Hematopoietic multipotent progenitor cell treated with erythropoietin and hydrocortisone succinate and interleukin-3 and kit ligand, for 8 days (in vitro differentiated cells): ENCODE measurements at places on chromosomes 7 and 10.

DNA sequence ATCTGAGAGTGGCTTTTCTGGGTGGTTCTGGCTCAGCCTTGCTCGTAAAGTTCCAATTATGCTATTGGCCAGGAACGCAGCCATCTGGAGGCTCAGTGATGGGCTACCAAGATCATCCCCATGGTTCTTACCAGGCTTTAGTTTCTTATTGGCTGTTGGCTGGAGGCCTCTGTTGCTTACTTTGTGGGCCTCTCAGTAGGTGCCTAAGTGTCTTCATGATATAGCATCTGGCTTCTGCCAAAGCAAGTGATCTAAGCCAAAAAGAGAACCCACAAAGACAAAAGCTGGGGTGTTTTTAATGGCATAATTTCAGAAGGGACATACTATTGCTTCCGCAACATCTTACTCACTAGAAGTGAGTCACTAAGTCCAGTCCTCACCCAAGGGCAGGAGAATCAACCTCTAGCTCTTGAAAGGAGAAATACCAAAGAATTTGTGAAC, 132.0 kb upstream of the MDFIC start:
- no peak for DNase-seq

DNA sequence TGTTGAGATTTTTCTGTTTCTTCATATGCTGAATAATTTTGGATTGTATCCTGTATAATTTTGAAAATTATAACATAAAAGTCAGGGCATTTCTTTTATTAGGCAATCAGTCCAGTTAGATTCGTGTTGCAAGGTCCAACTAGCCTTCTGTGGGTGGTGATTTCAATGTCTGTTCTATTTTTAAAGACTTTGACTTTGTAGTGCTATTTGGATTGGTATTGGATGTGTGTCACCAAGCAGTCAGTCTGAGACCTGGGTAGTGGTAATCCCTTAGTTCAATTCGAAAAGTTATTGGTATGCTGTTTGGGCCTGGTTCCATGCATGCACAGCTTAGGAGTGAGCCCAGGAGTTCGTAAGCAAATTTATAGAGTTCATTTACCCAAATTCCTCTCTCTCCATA, 82.2 kb downstream of the EPDR1 start:
- DNase-seq = no peak

DNA sequence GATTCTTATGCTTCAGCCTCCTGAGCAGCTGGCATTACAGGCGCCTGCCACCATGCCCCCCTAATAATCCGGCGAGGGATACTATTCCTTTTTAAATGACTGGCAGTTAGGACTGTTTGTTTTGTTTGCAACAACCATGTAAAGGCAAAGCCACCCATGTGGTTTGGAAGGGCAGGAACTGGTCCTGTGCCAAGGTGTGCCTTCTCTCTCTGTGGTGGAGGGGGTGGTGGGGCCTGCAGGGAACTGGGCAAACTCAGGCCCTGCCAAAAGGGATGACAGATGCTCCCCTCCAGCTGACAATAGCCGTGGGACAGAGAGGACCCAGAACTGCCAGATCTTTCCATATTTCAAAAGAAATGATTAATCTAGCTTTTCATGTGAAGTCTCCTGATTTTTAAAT, 23.5 kb upstream of the WAPL start:
- no peak for DNase-seq

DNA sequence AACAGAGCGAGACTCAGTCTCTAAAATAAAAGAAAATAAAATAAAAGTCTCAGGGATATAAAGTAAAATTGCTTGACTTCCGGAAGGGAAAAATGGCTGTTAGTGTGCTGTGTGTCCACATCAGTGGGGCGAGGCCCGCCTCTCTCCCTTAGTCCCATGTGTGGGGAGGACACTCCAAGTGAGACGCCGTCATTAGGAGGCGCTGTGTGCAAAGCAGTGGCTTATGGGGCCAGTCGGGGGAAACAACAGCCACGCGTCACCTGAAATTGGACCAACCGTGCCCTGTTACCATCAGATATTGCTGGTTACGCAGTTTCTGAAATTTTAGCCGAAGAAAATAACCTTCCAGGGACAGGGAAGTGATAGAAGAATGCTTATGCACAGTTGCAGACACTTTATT, 15.8 kb downstream of the SFXN4 start:
- peak; percentile 54 for DNase-seq

- DNase-seq = no peak
Measured at GRCh38 chr7:103622274-103622673, 176.3 kb upstream of the SLC26A5 start.

- no peak for DNase-seq
Measured at GRCh38 chr7:149171892-149172533, 23.3 kb upstream of the ZNF282 start.

DNA sequence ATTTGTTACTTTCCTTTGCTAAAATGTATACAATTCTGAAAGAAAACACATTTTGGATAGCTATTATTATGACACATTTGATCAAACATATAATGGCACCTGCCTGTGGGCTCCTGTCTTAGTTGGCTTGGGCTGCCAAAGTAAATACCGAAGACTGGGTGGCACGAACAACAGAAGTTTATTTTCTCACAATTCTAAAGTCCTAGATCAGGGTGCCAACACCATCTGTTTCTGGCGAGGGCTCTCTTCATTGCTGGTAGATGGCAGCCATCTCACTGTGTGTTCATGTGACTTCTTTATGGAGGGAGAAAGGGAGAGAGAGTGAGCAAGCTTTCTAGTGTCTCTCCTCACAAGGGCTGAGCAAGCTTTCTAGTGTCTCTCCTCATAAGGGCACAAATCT, 195.8 kb upstream of the FAM3C start:
- no peak for DNase-seq

DNA sequence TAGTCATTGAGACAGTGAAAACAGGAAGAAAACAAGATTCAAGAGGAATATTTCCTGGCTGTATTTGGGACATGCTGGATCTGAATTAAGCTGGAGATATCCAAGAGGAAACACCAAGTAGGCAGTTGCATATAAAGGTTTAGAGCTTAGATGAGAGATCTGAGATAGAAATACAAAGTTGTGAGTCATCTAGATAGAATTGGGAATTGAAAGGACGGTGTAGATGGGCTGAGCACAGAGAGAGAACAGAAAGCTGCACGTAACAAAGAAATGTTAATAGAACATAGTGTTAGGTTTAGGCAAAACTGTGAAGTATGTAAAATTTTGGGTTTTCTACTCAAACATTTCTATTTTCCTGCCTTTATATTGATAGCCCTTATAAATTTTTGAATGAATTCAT, 218.5 kb upstream of the TMEM196 start:
- DNase-seq = no peak

GRCh38 chr10:112261281-112261822, 21.8 kb upstream of the TECTB start:
- no peak for DNase-seq

GRCh38 chr10:4136121-4136520, 351.1 kb upstream of the KLF6 start:
- no peak for DNase-seq

DNA sequence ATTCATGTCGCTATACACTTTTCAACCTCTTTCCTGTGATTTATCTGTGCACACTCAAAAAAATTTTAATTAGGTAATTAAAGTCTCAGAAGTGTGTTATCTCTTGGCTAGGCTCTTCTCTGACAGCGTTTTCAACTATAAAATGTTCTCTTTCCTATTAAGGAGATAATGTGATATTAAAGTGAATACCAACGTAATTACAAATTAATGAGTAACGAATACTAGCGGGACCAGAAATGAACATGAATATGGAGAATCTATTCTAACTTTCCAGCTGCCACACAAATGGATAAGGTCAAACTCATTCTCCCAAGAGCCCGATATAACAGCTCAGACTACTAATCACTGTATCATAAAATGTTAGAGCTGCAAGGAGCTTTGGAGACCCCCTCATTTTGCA, 12.0 kb downstream of the COL1A2 start:
- no peak for DNase-seq

GRCh38 chr10:3782451-3783315, 2.3 kb downstream of the KLF6 start:
- peak; percentile 80 for DNase-seq

- DNase-seq = no peak
Measured at GRCh38 chr10:59838085-59838789, 68.1 kb downstream of the CCDC6 start.

GRCh38 chr7:143892527-143893300, 9.3 kb downstream of the TCAF1 start:
- DNase-seq = peak; percentile 70

GRCh38 chr10:79933961-79934360, 14.9 kb downstream of the SFTPD start:
- DNase-seq = no peak

GRCh38 chr7:29988424-29989256, 961 bp downstream of the SCRN1 start:
- DNase-seq = peak; percentile 58

DNA sequence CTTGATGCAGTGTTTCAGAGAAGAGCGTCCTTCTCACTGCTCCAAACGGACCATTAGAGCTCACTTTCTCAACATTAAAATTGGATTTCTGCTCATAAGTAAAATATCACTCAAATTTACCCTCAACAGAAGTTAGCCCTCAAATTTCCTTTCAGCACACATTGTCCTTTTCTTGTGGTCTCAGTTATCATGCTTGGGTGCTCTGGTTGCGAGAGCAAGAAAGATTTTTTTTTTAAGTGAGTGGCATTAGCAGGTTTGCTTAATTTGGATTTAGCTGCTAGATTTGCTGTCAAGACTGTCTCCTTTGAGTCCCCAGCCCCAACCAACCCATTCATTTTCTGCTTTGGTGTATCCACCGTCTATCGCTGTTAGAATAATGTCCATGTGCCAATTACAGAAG, 2.6 kb upstream of the CH25H start:
- DNase-seq = no peak

- DNase-seq = no peak
Measured at GRCh38 chr7:105857009-105857952, 19.1 kb downstream of the ATXN7L1 start.

GRCh38 chr7:15607529-15608210, 45.9 kb upstream of the AGMO start:
- no peak for DNase-seq

- peak; percentile 84 for DNase-seq
Measured at GRCh38 chr10:45473126-45473525, 99.1 kb downstream of the ALOX5 start.

- DNase-seq = no peak
Measured at GRCh38 chr10:11813855-11814567, 9.1 kb upstream of the PROSER2 start.

- no peak for DNase-seq
Measured at GRCh38 chr7:134740376-134740775, 39.1 kb upstream of the CALD1 start.

- DNase-seq = peak; percentile 50
Measured at GRCh38 chr7:24981171-24981951, 1.4 kb upstream of the OSBPL3 start.

- no peak for DNase-seq
Measured at GRCh38 chr7:95105627-95106026, 198.2 kb downstream of the PPP1R9A start.
